ENCODE measurements at places on chromosomes 1 and 21.
A peak's percentile ranks its signal among the peaks of the same experiment; 100 is the strongest.

DNA sequence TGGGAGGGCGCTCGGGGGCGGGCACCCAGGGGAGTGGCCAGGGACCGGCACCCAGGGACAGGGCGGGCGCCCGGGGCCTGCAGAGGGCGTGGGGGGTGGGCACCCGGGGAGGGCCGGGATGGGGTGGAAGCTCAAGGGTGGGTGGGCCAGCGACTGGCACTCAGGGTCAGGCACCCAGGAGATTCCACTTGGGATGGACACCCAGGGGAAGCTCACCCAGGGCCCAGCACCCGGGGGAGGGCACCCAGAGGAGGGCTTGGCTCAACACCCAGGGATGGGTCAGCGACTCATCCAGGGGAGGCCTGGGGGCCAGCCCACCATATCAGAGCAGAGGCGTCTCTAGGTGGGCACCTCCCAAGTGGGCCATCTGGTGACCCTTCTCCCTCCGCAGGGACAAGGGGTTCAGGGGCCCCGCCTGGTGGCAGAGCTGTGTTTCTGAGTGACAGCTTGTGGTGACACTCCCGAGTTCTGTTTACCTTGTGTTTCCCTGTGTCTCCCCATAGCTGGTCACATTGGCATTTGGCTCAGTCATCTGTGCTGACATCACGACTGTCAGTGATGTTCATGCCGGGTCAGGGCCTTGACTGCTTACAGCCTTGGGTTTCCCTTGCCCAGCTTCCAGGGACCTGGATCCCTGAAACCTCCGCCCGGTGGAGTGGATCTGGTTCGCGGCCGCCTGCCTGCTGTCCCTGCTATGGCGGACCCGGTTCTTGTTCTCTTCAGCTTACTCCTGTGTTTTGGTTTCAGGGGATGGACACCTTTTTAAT, 749 bp downstream of the IBA57 start:
- DNase-seq, result peak; percentile 34

DNA sequence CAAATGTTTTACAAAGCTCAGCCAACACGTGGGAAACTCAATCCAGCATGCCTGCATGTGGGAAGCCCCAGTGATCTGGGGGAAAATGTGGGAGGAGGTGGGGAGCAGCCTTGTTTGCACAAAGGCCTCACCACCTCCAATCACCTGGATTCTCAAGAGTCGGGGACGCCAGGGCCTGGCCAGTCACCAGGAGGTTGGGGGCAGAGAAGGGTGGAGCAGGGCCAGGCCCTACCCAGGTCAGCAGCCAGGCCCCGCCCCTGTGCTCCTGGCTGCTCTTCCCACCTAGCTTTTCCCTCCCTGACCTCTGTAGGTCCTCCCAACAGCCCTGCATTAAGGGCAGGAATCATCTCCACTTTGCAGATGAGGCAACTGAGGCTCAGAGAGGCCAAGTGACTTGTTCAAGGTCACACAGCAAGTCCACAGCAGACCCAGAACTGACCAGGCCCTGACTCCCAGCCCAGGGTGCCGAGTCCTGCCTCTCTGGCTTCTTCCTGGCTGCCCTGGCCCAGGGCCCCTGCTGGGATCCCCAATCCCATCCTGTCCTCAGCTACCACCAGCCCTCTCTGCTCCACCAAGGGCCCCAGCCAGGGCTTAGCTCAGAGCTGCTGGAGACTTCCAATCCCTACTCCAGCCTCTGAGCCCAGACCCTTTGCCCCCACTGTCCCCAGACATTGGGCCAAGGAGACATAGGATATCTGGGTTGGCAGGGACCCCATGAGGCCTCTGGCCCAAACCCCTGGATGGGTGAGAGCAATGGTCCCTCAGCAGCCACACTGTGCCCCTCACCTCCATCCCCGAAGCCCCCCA, 508.6 kb downstream of the PTPRU start:
- DNase-seq, result no peak

GRCh38 chr1:58133562-58133961, 413.0 kb downstream of the OMA1 start:
- DNase-seq, result no peak

- DNase-seq, result no peak
These were observed 50.4 kb upstream of the SOD1 start for GRCh38 chr21:31609081-31609480.

DNA sequence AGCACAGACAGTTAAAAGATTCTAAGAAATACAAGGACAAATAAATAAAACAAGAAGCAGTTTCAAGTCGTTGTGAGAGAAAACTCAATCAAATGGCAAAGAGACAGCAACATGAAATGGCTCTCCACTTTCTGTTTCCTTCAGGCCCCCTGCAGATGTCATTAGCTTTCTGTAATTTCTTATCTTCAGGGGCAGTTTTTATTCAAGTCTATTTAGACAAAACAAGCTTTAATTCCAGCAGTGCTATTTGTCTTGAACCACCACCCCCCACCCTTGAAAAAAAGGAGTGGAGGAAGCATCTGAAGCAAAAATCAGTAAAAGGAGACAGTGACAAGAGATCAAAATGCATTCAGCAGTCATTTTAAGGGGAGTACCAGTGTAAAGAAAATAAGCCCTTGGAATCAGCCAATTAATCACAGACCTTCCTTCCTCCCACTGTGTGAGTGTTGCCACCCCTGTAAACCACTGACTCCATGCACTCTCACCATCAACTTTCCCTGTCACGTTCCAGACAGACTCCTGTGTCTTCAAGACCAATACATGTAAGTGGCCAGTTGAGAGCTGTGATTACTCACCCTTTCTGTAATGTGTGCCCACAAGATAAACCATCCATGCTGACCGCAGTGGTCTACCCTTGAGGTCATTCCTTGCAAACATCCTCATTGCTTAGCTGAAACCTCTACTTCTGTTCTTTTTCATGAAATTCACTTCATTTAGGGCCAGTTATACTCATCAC, 136.1 kb upstream of the HOOK1 start:
- no peak for DNase-seq

DNA sequence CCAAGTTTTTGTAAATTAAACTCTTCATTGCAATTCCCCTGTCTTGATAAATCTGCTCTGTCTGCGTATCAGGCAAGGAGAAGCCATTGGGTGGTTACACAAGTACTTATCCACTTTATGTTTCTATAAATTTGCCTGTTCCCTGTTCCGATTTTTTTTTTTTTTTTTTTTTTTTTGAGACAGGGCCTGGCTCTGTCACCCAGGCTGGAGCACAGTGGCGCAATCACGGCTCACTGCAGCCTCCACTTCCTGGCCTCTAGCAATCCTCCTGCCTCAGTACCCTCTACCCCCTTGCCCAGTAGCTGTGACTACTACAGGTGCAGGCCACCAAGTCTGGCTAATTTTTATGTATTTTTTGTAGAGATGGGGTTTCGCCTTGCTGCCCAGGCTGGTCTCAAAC, 11.1 kb upstream of the CSRP1 start:
- no peak for DNase-seq

GRCh38 chr1:184408580-184408979, 21.8 kb downstream of the C1orf21 start:
- DNase-seq, result no peak

DNA sequence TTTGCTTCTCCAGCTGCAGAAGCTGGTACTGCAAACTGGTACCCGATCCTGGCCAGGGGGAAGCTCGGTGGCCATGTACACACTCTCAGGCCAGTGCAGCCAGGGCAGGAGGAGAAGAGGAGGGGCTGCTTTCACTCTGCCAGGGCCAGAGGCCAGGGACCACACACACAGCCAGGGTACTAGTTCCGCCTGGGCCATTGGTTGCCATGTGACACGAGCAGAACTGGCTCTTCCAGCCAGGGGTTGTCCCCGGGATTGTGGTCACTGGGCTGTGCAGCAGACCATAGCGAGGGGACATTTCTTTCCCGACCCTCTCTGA, 3.7 kb upstream of the SHISAL2A start:
- no peak for DNase-seq

DNA sequence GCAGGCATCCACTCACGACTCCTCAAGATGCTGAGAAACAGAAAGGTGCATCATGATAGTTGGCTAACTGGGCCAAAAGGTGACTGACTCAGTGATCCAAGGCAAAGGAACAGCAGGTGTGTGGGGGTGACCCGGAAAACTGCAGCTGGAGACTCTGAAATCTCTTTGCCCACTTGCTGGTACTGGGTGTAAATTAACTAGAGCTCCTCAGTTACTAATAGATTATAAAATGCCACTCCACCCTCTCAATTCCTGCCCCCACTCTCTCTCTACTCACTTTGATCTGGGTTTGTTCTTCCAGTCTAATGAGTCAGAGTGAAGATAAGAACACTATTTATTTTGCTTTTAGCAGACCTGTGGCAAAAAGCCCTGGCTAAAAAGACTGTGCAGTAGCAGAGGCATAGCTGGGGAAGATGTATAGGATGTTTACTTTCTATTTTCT, 7.2 kb upstream of the PIGC start:
- DNase-seq, result no peak

DNA sequence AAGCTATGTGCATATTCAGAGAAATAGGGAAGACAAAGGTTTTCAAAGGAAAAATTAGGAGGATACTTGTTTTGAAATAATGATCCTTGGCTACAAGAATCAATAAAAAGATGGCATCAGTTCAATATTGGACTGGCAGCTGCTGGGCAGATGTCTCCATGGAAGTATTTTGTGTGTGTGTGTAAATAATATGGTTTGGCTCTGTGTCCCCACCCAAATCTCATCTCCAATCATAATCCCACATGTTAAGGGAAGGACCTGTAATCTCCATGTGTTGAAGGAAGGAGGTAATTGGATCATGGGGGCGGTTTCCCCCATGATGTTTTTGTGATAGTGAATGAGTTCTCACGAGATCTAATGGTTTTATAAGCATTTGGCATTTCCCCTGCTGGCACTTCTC, 40.4 kb upstream of the LRRC7 start:
- DNase-seq, result no peak

- no peak for DNase-seq
These were observed 278.6 kb upstream of the LYPLAL1 start for GRCh38 chr1:218895064-218895587.

GRCh38 chr1:7680207-7680954, 90.7 kb upstream of the VAMP3 start:
- DNase-seq, result peak; percentile 41

DNA sequence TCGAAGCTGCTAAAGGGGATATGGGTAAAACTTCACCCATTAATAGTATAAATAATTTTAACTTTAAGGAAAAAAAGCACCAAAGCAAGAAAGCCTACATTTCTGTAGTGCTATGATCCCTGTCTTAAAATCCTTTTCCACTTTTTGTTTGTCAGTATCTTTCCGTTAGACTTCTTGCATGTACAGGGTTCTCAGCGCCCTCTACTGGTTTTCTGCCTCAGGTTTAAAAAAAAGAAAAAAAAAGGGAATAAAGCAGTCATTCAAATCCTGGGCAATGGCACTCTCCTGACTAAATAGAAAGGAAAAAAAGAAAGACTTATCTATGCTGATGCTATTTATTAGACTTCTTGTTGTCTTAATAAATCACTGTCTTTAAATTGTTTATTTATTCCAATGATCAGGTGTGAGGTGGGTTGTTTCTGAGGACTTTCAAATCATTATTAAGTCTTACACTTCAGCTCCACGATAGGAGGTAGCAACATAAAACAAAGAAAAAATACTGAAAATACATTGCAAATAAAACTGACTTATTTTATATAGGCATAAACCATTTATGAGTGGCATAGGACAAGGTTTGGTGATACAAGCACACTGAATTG, 475.4 kb upstream of the NR5A2 start:
- no peak for DNase-seq

DNA sequence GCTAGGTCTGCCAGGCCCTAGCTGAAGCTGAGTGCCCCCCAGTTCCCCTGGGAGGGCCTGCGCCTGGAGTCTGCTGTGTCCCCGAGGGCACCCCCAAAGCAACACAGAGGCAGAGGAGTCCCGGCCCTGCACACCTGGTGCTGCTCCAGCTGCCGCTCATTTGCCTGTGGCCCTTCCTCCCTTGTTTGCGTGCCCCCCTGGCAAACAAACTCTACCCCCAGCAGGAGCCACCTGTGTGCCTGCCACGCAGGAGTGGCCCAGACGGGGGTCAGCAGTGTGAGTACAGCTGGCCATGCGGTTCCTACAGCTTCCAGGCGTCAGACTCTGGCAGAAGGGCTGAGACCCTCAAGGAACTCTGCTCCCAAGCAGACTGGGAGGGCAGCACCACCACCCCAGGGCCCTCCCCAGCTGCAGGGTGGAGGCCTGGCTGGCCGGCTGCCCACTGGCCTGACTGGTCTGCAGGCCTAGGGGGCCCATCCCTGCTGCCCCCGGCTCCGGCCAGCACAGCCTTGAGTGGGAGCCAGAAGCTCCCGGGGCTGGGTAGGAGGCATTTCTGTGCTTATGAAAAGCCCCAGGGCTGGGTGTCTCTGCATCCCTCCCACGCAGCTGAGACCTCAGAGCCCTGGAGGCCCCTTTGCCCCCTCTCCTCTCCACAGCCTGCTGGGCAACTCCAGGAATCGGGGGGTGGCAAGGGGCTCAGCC, 563 bp upstream of the TAS1R3 start:
- DNase-seq, result no peak

GRCh38 chr1:16409536-16410152, 27.6 kb downstream of the SPATA21 start:
- no peak for DNase-seq

GRCh38 chr1:28971980-28972771, 57.8 kb downstream of the EPB41 start:
- no peak for DNase-seq

- DNase-seq, result no peak
These were observed 2.5 kb upstream of the C1QA start for GRCh38 chr1:22633697-22634463.

DNA sequence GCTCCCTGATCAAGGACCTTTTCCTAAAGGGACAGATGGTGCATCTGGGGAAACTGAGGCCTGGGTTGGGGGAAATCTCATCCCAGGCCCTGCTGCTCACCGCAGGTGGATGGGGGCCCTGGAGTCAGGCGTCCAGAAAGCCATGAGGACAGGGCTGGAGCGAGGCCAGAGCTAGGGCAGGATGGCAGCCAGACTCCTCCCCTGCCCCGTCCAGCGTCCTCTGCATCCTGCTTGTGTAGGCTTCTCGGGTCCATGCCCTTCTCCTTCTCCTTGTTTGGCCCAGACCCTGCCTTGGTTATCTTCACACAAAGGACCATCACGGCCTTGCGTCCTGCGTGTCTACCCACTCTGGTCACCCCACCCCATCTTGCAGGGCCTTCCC, 43.0 kb downstream of the TRIM11 start:
- DNase-seq, result no peak

GRCh38 chr1:14529475-14529874, 69.0 kb upstream of the KAZN start:
- no peak for DNase-seq

GRCh38 chr1:116147114-116147510, 35.9 kb downstream of the MAB21L3 start:
- no peak for DNase-seq

DNA sequence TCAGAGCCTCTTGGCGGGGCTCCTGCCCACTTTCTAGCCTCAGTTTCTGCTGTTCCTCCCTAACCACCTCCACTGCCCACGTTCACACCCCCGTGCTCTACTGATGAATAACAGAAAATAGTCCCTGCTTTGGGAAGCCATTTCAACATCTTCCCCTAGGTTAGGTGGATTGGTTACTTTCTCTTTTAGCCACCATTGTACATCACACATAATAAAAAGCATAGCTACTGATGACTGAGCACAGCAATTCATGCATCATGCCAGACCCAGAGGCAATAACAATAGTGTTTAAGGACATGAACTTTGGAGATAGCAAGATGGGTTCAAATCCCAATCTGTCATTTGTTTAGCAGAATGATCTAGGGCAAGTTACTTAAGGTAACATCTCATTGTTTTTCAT, 74.6 kb downstream of the COLGALT2 start:
- no peak for DNase-seq

Measured in stimulated activated CD4-positive, alpha-beta T cell treated with anti-CD3 and anti-CD28 coated beads, Interleukin-1b, Interleukin-23, amount 100 ng/mL, for 4 hours (primary cell).